Kidney (tissue), 22 donors: ENCODE measurements at places on chromosomes 16 and 17.

DNA sequence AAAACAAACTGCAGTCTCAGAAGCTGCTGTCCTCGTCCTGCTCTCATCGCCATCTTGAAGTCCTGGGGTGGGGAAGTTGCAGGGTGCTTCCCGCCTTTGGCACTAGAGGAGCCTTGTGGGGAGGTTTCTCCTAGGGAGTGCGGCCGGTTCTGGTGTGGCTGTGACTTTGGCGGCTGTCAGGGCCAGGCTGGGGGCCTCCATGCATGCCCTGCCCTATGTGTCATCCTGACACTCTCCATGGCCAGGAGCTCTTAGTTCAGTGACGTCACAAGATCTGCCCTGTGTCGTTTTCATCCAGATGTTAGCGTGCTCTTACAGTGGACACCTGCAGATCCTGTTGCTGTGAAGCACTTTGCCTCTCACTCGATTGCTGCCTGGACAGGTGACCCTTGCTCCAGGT is 49.6 kb downstream of the PLD6 start:
- H3K36me3 ChIP-seq = peaks cover 60% of the 10 kb centered on the region
- no peak for DNase-seq

DNA sequence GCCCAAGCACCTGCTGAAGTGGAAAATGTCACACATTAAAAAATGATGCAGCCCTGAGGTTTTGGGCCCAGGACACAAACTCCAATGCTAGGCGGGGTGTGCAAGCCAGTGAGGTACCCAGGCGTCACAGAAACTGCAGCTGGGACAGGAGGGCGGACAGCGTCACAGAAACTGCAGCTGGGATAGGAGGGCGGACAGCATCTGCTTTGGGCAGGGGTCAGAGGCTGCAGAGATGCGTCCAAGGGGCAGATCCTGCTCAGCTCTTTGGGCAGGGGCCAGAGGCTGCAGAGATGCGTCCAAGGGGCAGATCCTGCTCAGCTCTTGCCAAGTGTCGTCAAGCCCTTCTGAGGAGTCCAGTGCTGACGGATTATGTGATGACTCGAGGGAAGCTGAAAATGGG is 43.9 kb upstream of the RCVRN start:
- H3K36me3 ChIP-seq = no peaks in the 10 kb centered on the region
- H3K4me3 ChIP-seq = no peak overlapping the region
- DNase-seq = no peak
- no peaks in the 10 kb centered on the region for H3K27me3 ChIP-seq
- no peak overlapping the region for H3K27ac ChIP-seq

GRCh38 chr16:57711-58110 is 4.1 kb downstream of the SNRNP25 start:
- peaks cover 13% of the 10 kb centered on the region for H3K36me3 ChIP-seq
- H3K4me1 ChIP-seq = no peaks in the 10 kb centered on the region
- H3K4me3 ChIP-seq = no peak overlapping the region
- no peaks in the 10 kb centered on the region for H3K27me3 ChIP-seq
- H3K27ac ChIP-seq = no peak overlapping the region

DNA sequence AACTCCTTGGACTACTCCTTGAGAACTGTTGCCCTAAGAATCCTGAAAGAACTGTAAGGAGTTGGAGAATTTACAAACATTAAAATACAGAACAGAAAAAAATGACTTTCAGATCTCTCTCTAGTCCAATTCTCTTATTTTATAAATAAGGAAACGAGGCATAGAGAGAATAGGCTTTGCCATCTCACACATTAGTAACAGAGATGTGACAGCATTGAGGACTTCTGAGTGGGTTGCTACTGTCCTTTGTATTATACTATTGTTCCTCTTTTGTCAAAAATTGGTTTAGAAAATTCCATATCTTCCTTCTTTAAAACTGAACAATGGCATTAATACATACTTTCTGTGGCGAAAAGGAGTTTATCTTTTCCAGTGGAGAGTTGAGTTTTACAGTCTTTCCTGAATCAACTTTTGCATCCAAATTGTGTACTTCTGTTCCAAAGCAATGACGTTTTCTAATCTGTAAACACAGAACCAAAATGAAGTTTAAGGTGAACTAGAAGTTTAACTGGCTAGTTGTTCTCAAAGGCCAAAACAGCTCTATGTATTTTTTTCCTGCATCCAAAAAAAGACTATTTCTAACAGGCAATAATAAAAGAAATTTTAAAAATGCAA is 16.5 kb downstream of the BRIP1 start:
- no peak overlapping the region for H3K27ac ChIP-seq
- H3K4me3 ChIP-seq = no peak overlapping the region
- H3K36me3 ChIP-seq = no peaks in the 10 kb centered on the region
- no peaks in the 10 kb centered on the region for H3K27me3 ChIP-seq

DNA sequence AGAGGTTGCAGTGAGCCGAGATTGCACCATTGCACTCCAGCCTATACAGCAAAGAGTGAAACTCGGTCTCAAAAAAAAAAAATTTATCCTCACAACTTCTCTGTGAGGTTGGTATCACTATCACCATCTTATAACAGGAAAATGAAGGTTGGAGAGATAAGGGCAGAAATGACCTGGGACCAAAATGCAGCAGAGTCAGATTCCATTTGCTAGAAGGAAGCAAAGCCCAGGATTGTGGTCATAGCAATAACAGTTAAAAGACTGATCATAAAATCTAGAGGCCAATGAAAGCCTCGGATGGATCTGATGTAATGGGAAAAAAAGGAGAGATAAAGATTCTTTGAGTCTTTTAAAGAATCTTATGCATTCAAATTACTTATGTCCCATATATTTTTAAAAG is 69.6 kb upstream of the TEKT1 start:
- no peaks in the 10 kb centered on the region for H3K4me1 ChIP-seq
- no peaks in the 10 kb centered on the region for H3K27me3 ChIP-seq
- DNase-seq = no peak

GRCh38 chr17:42818379-42818778 is 5.7 kb downstream of the BECN1 start:
- no peaks in the 10 kb centered on the region for H3K27me3 ChIP-seq
- no peak overlapping the region for H3K27ac ChIP-seq
- H3K36me3 ChIP-seq = peaks cover 65% of the 10 kb centered on the region

DNA sequence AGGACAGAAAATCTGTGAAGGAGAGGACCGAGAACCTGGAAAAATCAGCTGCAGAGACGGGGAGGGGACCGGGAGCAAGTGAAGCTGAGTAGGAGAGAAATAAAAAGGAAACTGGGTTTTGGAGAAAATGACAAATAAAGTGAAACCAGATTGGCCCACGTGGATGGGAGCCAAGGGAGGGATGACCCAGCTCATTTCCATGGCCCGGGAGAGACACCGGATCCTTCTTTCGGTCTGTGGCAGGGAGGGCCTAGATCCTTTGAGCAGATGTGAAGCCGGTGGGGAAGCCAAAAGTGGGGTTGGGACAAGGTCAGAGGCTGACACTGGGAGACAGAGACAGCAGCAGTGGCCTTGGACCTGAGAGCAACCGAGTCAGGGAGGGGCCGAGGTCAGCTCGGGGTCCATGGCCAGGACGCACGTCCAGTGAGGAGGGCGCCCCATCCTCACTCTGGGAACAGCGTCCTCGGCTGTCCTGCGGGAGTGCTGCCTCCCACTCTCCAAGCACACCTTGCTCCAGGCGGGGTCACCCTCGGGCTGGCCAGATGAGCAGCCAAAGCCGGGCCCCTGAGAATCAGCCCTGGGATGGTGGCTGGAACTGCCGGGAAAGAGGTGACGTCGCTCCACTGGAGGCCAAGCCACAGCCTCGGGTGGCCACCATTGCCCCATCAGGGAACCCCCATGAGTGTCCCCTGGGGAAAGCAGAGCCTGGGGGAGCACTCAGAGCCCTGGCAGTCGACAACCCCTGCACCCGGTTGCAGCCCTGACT is 50.8 kb upstream of the CDR2 start:
- H3K4me1 ChIP-seq = peaks cover 4% of the 10 kb centered on the region
- H3K27ac ChIP-seq = no peak overlapping the region
- no peak for DNase-seq

DNA sequence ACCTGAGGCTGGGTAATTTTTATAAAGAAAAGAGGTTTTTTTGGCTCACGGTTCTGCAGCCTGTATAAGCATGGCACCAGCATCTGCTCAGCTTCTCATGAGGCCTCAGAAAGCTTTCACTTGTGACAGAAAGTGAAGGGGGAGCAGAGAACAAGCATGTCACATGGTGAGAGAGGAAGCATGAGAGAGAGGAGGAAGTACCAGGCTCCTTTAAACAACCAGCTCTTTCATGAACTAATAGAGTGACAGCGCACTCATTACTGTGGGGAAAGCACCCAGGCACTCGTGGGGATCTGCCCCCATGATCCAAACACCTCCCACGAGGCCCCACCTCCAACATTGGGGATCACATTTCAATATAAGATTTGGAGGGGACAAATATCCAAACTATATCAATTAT is 86.8 kb downstream of the USP32 start:
- no peaks in the 10 kb centered on the region for H3K36me3 ChIP-seq
- H3K27me3 ChIP-seq = no peaks in the 10 kb centered on the region
- H3K4me1 ChIP-seq = no peaks in the 10 kb centered on the region
- DNase-seq = no peak
- H3K4me3 ChIP-seq = no peak overlapping the region
